ENCODE measurements at places on chromosomes 11 and 22. TPM values are rescaled to one million over a fixed set of nuclear protein-coding genes. Genes with fewer than 3 reads are reported as not detected.

DNA sequence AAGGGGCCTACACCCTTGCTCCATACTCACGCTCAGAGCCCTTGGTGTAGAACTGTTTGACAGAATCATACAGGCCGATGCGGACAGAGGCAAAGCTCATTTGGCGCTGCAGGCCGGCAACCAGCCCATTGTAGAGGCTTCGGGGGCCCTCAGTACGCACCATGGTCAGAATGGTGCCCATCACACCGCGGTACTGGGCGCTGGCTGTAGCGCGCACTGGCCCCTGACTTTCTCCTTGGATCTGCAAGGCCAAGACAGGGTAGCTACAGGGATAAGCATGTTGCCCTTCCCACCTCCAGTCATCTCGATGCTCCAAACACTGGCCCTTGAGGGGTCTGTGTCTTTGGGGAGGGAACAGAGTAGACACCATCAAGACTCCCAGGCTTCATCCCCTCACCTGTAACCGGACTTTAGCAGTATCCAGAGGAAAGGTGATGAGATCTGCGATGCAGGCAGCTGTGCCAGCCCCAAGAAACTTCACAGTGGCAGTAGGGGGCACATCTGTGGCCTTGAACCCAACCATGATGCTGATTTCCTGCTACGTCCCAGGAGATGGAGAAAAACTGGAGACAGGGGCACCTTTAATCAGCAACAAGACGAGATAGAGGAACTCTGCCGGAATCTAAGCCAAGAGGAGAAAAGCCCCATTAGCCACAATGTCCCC is 4.7 kb downstream of the UCP2 start:
- H3K27ac ChIP-seq: no peak overlapping the region
- peaks cover 41% of the 10 kb centered on the region for H3K4me1 ChIP-seq
- no peak for DNase-seq
- no peaks in the 10 kb centered on the region for H3K27me3 ChIP-seq
- H3K36me3 ChIP-seq: peaks cover 46% of the 10 kb centered on the region

DNA sequence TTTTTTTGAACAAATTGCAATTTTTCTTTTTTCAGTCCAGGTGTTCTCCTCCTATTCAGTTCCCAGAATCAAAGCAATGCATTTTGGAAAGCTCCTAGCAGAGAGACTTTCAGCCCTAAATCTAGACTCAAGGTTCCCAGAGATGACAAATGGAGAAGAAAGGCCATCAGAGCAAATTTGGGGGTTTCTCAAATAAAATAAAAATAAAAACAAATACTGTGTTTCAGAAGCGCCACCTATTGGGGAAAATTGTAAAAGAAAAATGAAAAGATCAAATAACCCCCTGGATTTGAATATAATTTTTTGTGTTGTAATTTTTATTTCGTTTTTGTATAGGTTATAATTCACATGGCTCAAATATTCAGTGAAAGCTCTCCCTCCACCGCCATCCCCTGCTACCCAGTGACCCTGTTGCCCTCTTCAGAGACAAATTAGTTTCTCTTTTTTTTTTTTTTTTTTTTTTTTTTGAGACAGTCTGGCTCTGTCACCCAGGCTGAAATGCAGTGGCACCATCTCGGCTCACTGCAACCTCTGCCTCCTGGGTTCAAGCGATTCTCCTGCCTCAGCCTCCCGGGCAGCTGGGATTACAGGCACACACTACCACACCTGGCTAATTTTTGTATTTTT is 6.2 kb upstream of the UBE4A start:
- no peak for DNase-seq
- H3K27me3 ChIP-seq: no peaks in the 10 kb centered on the region
- H3K27ac ChIP-seq: no peak overlapping the region
- H3K36me3 ChIP-seq: no peaks in the 10 kb centered on the region
- no peak overlapping the region for H3K4me3 ChIP-seq

DNA sequence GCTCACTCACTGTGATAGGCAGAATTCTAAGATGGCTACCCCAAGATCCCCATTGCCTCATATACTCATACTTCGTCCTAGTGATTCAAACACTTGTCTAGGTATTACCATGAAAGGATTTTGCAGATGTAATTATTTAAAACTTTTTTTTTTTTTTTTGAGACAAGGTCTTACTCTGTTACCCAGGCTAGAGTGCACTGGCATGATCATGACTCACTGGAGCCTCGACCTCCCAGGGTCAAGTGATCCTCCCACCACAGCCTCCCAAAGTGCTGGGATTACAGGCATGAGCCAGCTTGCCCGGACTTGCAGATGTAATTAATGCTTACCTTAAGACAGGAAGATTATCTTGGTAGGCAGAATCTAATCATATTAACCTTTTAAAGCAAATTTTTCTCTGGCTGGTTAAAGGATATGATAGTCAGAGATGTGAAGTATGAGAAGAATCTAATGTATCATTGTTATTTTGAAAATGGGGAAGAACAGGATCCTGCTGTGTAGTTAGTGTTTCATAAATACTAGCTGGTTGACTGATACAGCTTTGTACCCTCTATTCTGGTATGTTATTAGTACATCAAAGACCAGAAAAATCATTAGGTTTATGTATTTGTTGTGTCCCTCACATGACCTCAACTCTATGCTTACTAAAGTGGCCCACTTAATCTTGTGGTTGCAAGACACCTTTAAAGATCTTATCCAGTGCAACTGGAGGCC is 35.5 kb downstream of the C2CD3 start:
- H3K27ac ChIP-seq: no peak overlapping the region
- H3K36me3 ChIP-seq: peaks cover 41% of the 10 kb centered on the region
- H3K4me3 ChIP-seq: no peak overlapping the region
- no peaks in the 10 kb centered on the region for H3K27me3 ChIP-seq
- no peaks in the 10 kb centered on the region for H3K4me1 ChIP-seq
- DNase-seq: no peak

DNA sequence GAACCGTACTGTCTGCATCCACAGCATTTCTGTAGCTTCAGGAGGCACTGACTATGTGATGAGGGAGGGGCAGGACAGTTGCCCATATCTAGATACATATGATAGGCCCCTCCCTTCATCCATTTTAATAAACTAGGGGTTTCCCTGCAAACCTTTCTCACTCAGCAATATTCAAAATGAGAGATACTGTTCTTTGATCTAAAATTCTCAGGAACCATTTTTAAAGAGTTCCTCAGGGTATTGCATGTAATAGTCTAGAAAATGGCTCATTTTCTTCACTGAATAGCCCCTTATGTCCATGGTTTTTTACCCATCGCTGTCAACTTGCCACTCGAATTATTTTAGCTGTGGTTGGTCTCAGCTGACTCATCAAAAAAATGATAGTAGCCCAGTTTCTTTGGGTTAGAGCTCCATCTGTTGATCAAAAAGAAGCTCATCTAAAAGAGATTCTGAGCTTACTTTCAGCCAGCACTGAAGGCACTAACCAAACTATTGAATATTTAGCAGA is 37.0 kb upstream of the DNAJB7 start:
- H3K36me3 ChIP-seq: no peaks in the 10 kb centered on the region
- no peak overlapping the region for H3K4me3 ChIP-seq
- H3K27me3 ChIP-seq: no peaks in the 10 kb centered on the region

DNA sequence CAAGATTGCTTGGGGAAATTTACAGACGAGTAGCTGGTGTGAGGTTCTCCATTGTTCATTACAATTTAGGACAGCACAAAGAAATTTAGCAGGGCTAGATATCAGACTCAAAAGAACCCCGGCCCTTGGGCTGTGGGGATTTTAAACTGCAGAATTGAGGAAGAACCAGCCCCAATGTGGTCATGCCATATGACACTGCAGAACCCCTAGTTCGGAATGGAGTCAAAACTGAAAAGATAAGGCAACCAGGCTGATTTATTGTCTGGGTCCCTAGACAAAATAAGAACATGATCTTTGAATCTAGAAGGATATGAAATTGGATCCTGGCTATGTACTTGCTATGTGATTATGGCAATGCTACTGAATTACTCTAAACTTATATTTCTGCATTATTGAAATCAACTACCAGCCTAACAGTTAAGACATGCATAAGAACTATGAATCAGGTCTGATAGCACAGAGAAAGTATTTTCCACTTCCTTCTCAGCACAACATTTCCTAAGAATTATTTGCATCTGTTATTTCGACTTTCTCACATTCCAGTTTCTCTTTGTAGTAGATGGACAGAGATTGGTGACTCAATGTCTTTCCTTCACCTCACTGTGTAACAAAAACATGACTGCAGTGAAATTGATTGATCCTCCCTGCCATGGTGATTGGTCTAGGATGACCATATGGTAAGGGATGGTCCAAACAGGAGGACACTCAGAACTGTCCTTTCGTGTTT is 13.2 kb downstream of the MMP3 start:
- H3K4me1 ChIP-seq: no peaks in the 10 kb centered on the region
- H3K27me3 ChIP-seq: no peaks in the 10 kb centered on the region
- DNase-seq: no peak
- no peak overlapping the region for H3K27ac ChIP-seq

- no peak overlapping the region for H3K4me3 ChIP-seq
- no peaks in the 10 kb centered on the region for H3K36me3 ChIP-seq
- no peak for DNase-seq
- H3K27me3 ChIP-seq: no peaks in the 10 kb centered on the region
These were observed 581.4 kb downstream of the KCNA4 start for GRCh38 chr11:29435421-29435820.

DNA sequence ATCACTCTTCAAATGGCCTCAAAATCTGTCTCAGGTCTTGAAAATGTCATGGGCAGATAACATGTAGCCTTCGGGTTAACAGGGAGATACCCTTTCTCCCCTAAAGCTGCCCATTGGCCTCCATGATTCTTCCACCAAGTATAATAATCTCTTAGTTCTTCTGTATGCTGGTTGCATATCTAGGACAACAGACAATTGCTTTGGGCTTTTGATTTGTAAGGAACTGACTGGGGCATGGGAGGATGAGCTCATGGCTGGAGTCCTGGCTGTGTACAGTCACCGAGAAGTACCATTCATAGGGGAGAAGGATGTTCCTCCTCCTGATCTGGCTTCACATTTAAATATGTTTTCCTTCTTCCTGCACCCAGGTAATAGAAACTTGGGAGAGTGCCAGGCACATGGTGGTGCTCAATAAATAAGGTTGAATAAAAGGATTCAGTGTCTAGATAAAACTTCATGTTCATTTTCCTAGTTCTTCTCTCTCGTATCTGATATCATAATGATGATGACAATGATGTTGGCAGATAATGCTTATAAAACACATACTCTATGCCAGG is 2.8 kb upstream of the AMPD3 start:
- no peak overlapping the region for H3K27ac ChIP-seq
- H3K36me3 ChIP-seq: no peaks in the 10 kb centered on the region
- H3K4me3 ChIP-seq: no peak overlapping the region
- H3K27me3 ChIP-seq: no peaks in the 10 kb centered on the region
- H3K4me1 ChIP-seq: peaks cover 13% of the 10 kb centered on the region

GRCh38 chr22:31625661-31626426 is 36.2 kb downstream of the PISD start:
- peak overlapping the region; percentile 66 for H3K27ac ChIP-seq
- peaks cover 14% of the 10 kb centered on the region for H3K36me3 ChIP-seq
- peaks cover 41% of the 10 kb centered on the region for H3K4me1 ChIP-seq
- H3K4me3 ChIP-seq: no peak overlapping the region

- no peak overlapping the region for H3K27ac ChIP-seq
- H3K4me1 ChIP-seq: no peaks in the 10 kb centered on the region
- DNase-seq: no peak
These were observed 309 bp downstream of the OR8B12 start for GRCh38 chr11:124543145-124543544.

HBG2 gene
- 1.0 TPM for total RNA-seq

OR6A2 gene
- not detected for total RNA-seq

MRGPRE gene
- total RNA-seq: not detected
